ENCODE measurements at places on chromosomes 3 and 15.
A peak's percentile ranks its signal among the peaks of the same experiment; 100 is the strongest.

DNA sequence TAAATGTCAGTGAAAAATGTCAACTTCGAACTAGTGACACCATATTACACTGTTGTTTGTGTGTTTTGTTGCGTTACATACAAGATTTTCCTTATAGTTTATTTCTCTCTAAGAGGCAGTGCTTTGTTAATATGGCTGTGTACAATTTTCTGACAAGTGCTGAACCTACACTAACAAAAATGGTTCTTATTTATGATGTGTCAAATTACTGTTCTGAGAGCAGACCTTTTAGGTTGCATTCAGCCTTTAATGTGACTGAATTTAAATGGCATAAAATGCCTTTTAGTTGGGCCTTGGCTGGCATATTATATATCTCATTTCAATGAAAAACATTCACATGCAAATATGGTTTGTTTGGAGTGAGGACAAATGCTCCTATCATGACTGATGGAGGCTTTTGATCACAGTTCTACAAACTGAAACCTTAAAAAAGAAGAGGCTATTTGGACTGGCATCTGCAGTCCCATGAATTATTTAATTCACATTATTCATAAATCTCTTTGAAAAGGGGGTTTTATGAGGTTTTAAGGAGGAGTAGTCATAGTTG, 750.6 kb downstream of the CADM2 start:
- no peak for DNase-seq

GRCh38 chr3:63922491-63923199, 10.5 kb upstream of the SCAANT1 start:
- no peak for DNase-seq

GRCh38 chr3:179036226-179036625, 35.4 kb downstream of the ZMAT3 start:
- DNase-seq, result no peak

DNA sequence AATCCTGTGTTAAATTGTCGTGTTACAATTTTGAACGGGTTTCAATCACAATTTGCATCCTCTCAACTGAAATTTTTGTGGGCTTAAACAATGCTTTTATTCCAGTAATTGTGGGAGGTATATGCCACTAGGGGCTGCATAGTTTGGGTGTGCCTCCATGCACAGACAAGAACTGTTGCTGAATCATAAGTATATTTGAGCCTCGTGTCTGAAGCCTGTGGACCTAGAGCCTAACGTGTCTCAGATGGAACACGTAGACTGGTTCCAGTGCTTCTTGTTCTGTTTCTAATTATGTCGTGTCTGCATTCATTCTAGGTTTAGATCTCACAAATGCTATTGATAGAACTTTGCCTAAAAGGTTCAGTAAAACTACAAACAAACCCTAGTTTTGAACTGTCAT, 363.4 kb downstream of the RBMS3 start:
- no peak for DNase-seq

DNA sequence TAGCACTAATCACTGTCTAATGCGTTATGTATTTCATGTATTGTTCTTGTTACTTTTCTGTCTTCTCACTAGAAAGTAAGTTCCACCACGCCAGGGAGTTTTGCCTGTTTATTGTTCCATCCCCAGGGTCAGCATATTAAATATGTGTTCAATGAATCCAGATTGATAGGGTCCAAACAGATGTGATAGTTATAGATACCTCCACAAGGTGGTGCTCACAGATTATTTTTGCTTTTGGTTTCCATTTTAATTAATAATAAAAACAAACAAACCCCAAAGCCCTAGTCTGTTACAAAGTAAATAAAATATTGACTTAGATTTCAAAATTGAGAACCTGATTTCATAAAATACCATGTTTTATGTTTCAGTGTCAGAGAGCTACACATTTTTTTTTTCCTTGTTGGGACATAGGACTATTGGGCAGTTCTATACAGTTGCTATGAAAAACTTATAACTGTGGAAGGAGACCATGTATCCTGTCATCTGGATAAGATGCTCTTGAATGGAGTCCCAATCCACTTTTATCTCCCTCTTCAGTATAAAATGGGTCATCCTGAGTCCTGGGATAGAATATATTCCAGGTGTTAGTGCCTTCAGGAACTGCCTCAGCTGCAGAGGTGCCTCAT, 12.4 kb downstream of the OTOL1 start:
- DNase-seq, result peak; percentile 3

DNA sequence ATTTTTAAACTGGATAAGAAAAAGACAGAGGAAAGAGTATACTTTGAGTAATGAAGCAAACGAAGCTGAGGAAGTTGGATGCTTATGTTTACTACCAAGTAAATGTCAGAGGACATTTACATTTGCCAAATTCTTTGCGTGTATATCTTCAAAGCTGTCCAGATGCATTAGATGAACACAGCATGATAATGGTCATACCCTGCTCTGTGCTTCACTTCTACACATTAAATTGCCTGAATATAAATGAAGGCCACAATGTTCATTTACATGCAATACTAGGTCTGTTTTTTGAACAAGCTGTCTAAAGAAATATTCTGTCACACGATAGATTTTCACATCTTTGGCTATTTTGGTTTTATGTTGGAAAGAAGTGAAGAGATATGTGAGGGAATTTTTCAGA, 405.8 kb upstream of the ADAMTS9 start:
- no peak for DNase-seq

GRCh38 chr3:148106062-148106461, 591.6 kb upstream of the AGTR1 start:
- DNase-seq, result no peak

DNA sequence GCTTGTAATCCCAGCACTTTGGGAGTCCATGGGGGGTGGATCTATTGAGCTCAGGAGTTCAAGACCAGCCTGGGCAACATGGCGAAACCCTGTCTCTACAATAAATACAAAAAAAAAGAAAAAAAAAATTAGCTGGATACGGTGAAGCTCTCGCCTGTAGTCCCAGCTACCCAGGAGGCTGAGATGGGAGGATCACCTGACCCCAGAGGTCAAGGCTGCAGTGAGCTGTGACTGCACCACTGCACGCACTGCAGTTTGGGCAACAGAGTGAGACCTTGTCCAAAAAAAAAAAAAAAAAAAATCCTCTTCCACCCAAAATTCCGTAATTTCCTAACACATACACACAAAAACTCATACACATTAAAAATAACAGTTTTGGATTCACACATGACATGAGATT, 2.2 kb downstream of the ANO10 start:
- no peak for DNase-seq

DNA sequence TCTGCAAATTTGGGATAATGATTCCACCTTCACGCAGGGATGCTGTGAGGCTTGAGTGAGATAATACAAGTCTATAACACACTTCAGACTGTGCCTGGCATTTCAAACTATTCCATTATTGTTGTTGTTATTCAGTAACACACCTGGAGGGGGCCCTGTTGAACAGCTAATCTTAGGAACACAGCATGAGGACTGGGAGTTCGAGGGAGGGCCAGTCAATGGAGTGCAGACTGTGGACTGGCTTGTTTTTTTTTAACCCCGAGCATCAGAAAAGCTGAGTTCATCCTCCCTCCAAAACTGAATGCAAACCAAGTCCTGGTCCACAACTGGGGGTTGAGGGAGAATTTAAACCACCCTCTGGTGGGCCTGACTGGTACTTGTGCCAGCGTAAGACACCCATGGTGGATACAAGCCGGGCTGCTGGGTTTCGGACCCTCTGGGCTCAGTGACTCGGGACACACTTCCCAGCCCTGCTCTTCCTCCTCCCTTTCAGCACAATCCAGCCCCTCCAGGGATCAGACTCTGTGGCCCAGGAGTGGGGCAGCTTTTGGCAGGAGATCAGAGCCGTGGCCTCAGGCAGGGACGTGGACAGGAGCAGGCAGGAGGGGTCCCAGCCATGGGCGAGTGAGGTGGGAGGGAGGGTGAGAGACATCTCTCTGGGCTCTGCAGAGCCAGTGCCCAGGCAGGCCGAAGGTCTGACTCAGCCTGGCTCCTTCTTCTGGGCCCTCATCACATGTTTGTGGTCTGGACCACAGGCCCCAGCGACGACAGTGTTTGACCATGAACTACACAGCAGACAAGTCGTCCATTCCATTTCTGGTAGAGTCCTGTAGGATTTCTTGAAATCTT, 36.3 kb upstream of the MEX3B start:
- DNase-seq, result peak; percentile 90

GRCh38 chr3:146326875-146327543, 76.1 kb upstream of the PLSCR4 start:
- peak; percentile 70 for DNase-seq

DNA sequence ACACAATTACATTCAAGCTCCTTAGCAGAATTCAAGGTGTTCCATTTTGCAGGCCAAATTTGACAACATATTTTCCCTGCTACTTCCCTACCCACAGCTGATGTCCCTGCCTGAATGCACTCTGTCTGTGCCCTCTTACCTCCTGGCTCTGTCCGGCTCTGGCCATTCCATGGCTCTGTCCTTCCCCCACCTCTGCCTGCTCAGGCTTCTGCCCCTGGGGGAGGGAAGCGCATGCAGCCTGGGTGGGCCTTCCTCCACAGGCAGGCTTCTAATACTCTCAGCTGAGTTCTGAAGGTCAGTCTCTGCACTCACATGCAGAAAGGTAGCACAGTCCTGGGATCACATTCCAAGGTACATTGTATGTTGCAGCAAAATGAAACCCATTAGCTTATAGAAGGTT, 113.6 kb upstream of the CACNA2D3 start:
- DNase-seq, result no peak

DNA sequence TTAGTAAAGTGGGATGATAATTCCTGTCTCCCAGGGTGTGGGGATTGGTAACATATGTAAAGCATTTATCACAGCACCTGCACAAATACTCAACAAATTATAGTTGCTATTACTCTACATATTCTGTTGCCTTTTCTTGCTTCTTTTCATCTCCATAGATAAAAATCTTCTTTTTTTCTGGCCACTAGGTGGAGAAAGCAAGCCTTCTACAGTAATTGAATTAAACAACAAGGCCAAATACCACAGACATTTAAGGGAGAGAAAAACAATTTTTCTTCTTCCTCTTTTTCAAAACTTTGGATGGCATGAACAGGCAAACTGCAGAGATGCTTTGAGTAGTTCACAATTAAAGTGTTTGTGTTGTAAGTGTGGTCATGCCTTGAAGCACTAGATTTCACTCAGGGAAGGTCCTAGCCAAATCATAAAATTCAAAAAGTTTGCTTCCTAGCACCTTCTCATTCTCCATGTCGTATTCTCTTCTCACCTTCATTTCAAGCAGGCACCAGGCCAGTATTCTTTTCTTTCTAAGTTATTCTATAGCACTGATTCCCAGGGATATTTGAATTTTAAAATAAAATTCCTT, 493.4 kb upstream of the TGFBR2 start:
- peak; percentile 47 for DNase-seq

- DNase-seq, result no peak
Measured at GRCh38 chr3:59981377-59981776, 931.6 kb upstream of the CFAP20DC start.

DNA sequence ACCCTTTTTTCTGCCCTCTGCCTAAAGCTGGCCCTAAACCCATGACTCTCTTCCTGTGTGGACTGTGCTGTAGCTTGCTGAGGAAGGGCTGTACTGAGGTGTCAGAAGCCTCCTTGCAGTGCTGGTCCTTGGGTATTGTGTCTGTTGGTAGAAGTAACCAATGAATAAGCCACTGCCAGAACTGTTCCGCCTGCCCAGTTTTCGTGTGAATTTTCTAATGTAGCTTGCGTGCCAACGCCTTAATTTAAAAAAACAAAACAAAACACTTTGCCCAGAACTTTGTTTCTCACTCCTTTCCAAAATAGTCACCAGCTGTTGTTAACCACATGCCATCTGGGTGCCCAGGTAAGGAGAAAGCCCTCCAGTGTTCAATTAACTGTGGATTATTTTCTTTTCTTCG, 101.9 kb downstream of the KLHL25 start:
- DNase-seq, result no peak

GRCh38 chr3:188855675-188856074, 316.1 kb upstream of the TPRG1 start:
- DNase-seq, result no peak

GRCh38 chr15:25089577-25089976, 134.8 kb downstream of the SNRPN start:
- DNase-seq, result no peak

DNA sequence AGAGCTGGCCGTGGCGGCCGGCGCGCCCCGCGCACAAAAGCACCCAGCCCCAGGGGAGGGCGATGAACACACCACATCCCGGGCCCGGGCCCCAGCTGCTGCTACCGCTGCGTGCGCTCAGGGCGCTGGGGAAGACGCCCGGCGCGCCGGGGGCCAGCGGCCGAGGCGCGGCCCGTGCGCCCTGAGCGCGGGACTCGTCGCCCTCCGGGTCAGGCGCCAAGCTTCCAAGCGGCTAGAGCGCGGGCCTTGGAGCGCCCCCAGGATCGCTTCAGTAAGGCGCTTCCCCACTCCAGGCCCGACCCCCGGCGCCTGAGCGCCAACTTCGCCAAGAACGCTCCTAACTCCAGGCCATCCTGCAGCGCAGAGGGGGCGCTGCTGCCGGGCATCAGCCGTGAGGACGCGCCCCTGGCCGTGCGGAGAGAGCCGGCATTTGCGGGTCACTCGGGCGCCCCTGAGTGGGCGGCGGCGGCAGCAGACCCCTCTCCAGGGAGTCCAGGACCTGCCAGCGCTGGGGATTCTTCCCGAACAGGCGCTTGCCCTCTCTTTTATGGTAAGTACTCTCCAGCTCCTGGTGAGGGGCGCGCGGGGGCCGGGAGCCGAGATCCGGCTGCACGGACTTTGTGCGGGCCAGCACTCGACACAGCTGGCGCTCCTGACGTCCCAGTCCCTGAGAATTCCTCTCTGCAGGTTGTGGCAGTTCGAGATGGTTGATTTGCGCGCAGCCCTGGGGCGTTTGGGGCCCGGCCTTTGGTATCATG, 475 bp downstream of the SPSB4 start:
- DNase-seq, result no peak

DNA sequence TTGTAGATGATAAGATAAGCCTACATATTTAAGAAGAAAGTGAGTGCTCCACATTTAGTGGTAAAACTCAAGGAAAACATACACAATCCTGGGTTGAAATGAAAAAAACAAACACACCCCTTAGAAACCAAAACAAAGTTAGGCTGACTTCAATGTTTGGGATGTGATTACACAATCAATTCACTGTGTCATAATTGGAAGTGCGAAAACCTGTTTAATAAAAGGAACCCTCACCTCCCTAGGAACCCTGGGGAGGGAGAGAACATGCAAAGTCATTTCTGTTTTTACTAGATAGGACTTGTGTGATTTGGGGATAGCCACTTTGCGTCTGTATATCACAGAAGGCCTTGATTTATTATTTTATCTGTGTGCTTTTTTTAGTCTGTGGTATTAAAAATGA, 275.0 kb downstream of the NFKBIZ start:
- no peak for DNase-seq

GRCh38 chr15:50493625-50494024, 52.8 kb downstream of the USP50 start:
- DNase-seq, result no peak

DNA sequence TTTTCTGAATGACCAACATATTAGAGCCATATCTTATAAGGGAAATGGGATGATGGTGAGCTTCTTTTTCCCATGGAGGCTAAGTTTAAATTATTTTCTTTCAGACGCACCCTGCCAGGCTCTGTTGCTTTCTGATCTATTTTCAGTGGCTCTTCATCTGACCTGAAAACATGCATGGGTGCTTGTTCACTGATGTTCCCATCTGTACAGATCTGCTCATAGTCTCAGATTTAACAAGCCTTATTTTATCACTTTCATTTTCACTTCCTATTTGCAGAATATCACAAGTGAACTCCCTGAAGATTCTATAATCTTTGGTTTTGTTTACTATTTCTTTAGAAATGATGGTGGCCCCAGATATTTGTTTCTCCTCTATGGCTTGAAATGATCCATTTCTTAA, 31.1 kb upstream of the SUCLG2 start:
- no peak for DNase-seq

Data from astrocyte of the cerebellum (primary cell).